IPS DF 19.7 (cell line): ENCODE measurements at places on chromosomes 6 and 20.

DNA sequence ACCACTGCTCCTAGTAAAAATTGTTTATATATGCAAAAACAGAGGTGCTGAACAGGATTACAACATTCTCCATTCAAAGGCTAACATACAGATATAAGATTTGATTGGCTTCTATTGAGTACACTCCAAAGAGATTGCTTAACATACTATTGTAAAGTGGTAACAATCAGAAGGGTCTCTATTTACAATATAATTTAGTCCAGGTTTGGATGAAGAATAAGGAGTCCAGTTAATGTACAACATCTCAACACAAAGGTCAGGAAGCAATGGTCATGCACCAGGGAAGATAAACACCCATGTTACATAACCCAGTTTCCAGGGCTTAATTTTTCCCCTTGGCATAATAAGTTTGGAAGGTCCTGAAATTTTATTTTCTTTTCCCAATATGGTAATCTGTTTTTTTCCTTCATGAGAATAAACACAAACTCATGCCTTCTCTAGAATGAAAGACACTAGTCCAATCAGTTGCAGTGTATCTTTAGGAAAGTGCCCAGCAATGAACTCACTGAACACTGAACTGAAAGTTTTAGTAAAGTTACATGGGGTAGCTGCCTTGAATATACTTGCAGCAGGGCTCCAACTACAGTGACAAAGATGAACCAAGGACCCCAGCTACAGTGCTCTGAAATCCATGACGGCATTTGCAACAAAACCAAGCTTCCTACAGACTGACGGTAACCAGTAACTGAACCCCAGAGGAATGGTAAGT, 255.3 kb upstream of the GJE1 start:
- no peak for DNase-seq

DNA sequence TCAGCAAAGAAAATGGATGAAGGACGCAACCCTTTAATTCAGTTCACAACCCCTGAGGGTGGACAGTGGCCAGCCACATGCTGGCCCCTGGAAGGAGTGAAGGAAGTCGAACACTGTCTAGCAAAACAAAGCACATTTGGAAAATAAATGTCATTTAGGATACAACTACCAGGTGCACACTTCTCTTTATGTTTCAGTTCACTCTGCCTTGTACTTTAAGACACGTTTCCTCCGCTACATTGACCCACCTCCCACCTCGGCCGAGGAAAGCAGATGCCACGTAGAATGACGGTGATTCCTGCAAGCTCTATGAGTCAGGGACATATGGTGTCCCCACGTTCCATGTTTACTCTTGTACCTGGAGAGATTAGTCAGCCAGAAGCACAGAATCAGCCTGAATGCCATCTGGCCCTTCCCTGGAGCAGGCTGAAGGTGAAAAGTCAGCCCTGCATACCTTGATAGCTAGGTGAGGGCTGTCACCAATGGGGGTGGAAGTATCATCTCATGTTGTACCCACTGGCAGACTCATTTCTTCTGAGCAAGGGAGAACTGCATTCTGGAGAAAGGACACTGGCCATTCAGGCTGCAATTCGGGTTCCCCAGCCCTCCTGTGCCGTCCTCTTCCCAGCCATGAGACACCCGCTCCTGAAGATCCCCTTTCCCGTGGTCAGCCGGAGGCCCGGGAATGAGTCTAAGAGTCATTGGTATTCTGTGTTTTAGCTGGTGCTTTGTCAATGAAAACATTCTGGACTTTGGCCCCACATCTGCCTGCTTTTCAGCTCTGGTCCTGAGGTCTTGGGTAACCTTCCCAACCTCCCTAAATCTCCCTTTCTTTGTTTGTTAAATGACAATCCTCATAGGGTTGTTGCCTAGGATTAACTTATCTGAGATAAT, 60.6 kb downstream of the FOXA2 start:
- no peak for DNase-seq

- DNase-seq: no peak
Observed at GRCh38 chr6:10591422-10592160, 70.4 kb downstream of the GCNT2 start.

DNA sequence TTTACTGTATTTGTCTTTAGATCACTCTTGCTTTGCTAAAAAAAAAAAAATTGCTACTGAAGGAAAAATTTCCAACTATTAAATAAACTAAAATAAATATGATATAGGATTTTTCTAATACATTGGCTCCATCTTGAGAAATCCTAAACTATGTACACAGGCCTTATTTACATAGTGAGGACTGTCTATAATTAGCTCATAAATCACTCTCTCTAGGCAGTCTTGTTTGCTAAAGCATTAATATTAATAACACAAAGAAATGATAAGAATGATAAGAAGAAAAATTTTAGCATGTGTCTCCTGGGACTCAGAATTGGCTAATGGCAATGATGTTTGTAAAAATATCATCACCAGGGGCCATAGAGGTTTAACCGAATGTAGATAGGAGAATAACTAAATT, 13.3 kb upstream of the CRYBG1 start:
- DNase-seq: no peak

- no peak for DNase-seq
Observed at GRCh38 chr6:94401311-94401710, 982.0 kb upstream of the EPHA7 start.
